Stimulated activated CD8-positive, alpha-beta memory T cell treated with anti-CD3 and anti-CD28 coated beads, Interleukin-4, amount 100 ng/mL, for 48 hours (primary cell): ENCODE measurements at places on chromosomes 3 and 15.

DNA sequence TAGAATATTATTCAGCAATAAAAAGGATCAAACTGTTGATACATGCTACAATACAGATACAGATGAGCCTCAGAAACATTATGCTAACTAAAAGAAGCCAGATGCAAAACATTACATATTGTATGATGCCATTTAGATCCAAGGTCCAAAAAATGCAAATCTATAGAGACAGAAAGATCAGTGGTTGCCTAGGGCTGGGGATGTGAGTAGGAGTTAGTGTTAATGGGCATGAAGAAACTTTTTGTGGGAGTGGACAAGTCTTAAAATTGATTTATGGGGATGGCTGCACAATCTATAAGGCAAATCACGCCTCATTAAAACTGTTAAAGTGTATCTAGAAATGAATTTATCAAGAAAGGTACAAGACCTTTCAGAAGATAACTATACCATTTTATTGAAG is 45.0 kb downstream of the EHHADH start:
- no peak for DNase-seq

GRCh38 chr3:16487511-16488175 is 25.9 kb downstream of the RFTN1 start:
- DNase-seq: no peak

- DNase-seq: no peak
Measured at GRCh38 chr3:53123953-53124352, 6.3 kb downstream of the RFT1 start.

GRCh38 chr3:55467099-55467498 is 20.0 kb downstream of the WNT5A start:
- no peak for DNase-seq

DNA sequence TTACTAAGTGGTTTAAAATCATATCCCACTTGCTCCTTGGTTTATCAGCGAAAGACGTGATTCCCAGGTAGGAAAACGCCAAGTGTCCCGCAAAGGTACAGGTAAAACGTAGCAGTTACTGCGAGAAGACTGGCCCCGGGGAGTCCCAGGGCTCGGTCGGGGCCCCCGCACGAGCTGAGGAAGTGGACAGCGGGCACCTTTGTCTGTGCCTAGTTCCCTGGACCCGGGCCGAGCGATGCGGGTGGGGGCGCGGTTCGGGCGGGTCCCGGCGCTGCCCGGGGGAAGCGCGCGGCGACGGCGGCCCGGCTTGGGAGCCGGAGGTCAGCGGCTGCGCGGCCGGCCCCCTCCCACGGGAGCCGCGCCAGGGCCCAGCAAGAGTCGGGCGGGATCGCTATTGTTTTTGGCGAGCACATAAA is 864 bp upstream of the NEO1 start:
- no peak for DNase-seq

DNA sequence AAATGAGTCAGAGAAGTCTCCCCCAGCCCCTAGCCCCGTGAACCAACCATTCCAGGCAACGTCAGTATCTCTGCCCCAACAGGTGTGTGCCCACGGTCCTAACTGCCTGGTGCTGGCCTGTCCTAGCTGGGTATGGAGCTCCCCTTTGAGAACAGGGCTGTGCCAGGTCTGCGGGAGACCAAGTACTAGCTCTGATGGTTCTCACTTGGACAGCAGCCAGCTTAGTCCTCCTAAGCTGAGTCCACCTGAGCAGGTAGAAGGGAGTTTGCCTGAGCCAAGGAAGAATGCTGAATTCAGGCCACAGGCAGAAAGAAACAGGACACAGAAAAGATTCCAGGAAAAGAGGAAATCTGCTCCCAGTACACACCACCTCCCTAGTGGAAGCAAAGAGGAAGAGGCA is 33.1 kb upstream of the PARL start:
- no peak for DNase-seq

- no peak for DNase-seq
Measured at GRCh38 chr15:52445954-52446353, 82.7 kb downstream of the MYO5A start.

DNA sequence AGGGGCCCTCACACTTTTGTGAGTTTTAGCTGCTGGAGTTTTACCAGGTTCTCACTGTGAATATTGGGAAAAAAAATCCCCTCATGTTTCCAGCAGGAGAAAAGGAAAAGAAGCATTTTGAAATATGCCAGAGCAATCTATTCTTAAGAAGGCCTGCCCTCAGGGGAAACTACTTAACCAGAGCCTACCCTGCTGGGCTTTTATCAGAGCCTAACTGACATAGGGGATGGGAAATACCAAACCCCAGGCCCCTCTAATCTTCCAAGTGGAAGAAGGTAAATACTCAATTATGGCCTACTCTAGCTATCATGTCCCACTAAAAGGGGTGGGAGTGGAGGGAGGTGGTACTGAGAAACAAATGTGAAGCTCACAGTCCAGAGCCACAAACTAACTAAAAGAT is 68.7 kb upstream of the NMNAT3 start:
- DNase-seq: no peak

DNA sequence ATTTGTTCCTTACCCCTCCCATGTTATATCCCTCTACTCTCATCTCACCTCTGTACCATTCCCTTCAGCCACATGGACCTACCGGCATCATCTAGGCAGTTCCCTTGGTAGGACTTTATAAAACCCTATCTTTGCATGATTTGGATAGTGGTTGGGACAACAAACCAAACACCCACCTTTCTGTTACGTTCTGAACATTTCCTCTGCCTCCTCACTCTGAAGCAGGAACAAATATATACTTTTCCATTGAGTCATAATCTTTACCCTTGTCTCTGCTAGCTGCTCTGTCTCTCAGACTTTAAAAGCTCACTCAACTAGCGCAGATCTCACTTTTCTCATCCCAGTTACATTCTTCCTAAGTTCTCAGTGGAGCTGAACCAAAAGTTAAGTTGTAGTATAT is 17.8 kb downstream of the UBXN7 start:
- DNase-seq: no peak

- DNase-seq: no peak
Measured at GRCh38 chr3:148861277-148861869, 3.7 kb upstream of the CPA3 start.

- DNase-seq: no peak
Measured at GRCh38 chr3:161296814-161297213, 74.5 kb downstream of the SPTSSB start.
